Stimulated activated CD4-positive, alpha-beta T cell treated with anti-CD3 and anti-CD28 coated beads, Interleukin-15, amount 100 ng/mL, for 1 hour (primary cell): ENCODE measurements at places on chromosomes 4 and X.

- no peak for DNase-seq
Observed at GRCh38 chr4:169698331-169698730, 59.4 kb downstream of the HPF1 start.

GRCh38 chr4:24625091-24625490 lies 40.7 kb upstream of the DHX15 start:
- no peak for DNase-seq

DNA sequence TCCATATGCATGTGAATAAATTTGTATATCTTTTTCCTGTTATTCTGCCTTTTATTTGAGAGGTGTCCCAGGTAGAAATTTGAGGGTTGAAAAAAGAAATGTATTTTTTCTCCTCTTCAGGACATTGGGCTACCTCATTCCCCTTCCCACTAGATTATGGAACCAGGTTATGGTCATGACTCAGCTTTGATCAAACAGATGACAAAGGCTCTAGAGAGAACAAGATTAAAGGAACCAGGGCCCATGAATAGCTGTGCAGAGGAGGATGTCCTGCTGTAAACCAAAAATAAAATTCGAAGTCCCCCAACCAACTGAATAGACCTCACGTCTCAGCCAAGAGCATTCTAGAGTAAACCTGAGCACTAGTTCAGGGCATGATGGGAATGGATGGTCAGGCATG lies 313.2 kb downstream of the RAPGEF2 start:
- DNase-seq: no peak

- DNase-seq: no peak
Observed at GRCh38 chr4:177239477-177239876, 70.2 kb upstream of the NEIL3 start.

DNA sequence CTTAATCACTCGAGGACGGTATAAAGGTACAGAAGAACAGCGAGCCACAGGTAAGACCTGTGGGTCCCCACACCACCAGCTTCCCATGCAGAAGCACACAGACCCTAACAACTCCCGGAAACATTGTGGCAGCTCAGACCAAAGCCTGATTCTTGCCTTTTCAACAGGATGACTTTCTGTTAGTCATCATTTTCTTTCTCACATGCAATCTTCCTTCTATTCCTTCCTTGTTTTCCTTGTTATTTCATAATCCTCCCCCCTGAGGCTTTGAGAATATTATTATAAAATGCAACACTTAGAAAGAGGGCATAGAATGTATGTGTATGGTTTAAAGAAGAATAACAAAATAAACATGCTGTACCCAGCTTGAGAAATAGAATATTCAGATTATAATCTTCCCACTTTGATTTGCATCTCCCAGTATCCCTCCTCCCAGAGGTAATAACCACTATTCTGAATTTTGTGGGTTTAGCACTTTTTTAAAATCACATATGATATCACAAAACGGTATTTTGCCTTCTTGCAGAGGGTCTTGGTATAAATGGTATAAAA lies 100.9 kb downstream of the FHDC1 start:
- DNase-seq: no peak

DNA sequence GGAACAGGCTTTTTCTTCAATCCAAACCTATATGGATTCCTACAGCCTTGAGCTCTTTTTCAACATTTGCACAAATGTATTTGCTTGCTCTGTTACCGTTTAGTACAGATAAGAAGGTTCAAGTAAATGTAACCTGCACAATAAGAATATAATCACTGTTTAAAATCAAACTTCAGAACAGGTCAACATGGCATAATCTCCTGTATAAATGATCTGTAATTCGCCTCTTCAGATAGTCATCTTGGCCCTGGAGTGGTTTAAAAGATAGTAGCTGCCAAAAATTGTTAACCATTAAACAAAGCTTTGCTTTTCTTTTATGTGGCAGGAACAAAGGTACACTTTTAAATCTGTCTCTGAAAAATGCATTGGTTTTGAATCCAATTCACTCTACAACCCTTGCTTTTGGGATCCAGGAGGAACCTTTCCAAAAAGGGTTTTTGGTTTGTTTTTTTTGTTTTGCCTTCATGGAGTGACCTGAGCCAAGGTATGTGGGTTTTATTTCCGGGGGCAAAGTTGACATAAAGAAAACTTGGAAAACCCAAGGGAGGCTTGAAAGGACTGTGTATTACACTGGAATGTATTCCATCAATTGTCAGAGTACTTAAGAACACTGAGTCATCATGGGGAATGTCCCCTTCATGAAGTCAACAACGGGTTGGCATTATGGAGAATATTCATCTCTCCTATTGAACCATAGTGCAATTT lies 210.4 kb upstream of the HCCS start:
- no peak for DNase-seq

DNA sequence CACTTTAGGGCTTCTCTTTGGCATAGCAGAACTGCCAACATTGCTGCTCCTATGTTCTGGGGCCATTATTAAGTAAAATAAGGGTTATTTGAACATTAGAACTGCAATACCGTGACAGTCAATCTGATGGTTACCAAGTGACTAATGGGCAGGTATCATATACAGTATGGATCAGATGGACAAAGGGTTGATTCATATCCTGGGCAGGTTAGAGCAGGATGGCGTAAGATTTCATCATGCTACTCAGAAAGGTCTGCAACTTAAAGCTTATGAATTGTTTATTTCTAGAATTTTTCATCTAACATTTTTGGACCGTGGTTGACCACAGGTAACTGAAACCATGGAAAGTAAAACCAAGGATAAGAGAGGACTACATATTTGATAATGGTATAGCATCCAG lies 40.9 kb downstream of the BRCC3 start:
- no peak for DNase-seq

- DNase-seq: no peak
Observed at GRCh38 chrX:8870411-8870810, 69.2 kb upstream of the FAM9A start.

DNA sequence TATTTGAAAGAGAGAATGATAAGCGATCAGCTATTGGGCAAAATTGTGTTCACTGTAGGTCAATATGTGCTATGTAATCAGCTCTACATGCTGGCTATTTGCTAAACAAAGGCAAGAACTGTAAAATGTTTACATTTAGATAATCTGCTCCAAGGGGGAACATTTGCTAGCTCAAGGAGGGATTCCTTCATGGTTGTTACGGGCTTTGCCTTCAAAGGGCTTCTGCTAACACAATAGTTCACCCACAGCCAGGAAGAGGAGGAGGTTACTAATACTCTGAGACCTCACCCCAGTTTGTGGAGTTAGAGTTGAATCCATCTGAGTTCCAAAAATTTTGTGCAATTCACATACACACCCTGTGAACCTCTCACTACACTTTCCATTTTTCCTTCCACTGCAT lies 107.6 kb upstream of the BMP3 start:
- no peak for DNase-seq

GRCh38 chrX:108735679-108736508 lies 469 bp downstream of the IRS4 start:
- DNase-seq: no peak

- DNase-seq: no peak
Observed at GRCh38 chr4:107808572-107808971, 16.2 kb upstream of the SGMS2 start.

DNA sequence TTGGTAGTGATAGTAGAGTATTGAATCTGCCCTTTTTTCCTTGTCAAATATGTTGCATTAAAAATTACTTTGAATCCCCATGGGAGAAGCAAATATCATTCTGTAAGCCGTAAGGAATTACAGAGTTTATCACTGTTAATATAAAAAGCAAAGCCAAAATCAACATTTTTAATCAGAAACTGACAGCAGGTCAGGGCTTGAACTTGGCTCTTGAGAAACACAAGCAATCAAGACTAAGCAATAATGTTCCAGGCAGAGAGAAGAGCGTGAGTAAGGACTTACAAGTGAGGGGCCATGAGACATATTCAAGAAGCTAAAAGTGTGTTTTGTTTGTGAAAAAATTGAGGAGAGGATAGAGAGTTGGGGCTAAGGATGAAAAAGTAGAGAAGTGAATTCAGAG lies 68.2 kb downstream of the ARHGAP6 start:
- no peak for DNase-seq

DNA sequence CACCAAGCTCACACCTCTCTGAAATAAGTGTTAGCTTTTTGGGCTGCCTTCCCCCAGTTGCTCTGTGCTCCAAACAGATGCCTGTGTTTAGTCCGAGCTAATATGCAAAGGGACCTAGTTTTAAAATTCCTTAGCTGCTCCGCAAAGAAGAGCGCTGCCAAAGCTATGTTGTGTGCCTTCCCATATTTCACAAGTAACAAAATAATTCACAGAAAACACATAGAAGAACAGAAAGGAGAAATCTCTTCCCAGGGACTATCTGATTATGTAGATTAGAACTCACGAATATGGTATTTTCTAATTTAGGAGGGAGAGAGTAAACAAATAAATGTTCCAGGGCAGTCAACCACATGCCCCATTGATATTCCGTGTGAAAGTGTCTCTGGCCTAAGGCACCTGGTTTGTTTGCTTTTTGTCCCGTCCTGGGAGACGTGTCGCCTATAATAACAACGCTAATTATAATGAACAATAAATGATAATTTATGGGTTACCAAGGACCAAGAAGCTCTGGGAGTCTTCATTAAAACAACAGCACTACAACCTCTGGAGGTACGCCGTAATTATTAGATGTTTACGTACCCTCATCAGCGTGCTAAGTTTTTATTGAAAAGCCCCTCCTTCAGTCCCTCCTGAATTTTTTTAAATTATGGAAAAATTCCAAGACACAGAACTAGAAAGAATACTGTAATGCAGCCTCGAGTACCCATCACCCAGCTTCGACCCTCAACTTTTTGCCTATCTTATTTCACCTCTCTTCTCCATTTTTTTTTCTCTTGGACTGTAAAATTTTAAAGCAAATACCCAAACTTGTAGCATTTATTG lies 1.2 kb upstream of the CCNG2 start:
- DNase-seq: no peak

- no peak for DNase-seq
Observed at GRCh38 chr4:40886931-40887763, 137.4 kb downstream of the NSUN7 start.

DNA sequence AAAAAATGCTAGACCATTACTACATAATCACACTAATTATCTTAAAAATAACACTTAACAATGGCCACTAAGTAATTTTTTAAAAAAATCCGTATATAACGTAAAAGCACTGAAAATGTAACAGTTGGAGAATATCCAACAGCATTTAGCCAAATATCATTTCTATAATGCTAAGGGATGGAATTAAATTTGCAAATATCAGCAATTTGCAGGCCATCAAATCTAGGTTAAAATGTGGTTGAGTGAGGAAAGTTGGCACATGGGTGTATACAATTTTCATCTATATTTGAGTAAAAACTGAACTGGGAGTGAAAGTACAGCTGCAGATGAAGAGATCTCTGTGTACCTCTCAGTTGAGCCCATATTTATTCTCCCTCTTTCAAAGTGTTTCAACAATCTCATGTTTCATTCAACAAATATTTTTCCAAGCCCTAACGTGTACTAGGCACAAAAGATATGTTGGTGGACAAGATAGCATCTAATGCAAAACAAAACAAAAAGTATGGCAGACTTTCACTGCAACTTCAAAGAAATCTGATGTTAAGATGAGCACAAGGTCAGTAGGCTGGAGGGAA lies 63.0 kb downstream of the MBNL3 start:
- DNase-seq: no peak

DNA sequence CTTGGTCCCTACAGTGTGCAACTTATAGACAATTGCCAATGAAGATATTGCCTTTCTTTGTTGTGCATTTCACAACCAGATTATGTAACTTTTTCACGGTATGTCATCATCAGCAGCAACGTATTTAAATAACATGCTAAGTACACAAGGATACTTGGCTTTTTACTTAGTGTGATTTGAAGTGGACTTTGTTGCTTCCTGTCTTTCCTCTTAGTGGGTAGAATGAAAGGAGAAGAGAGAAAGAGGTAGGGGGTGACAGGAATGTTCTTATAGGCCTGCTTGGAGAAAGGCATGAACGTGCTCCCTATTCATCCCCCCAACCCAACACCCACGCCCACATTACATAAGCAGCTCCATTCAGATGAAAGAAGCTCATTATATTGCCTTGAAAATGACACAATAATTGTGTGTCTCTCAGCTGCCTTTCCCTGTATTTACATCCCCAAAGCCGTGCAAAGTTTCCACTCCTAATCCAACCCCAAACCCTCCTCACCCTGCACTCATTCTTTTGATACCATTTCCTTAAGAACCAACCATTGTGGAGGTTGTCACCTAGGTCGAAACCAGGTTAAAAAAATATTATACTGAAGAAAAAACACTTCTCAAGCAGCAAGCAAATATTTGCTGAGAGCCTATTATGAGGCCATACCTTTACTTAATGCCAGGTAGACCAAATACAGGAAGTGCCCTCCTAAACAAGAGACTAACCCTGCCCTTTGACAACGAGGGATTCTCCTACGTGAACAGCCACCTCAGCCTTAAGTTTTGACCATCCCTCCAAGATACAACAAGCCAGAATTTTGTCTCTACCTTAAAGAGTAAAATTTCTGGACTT lies 25.2 kb upstream of the GK start:
- no peak for DNase-seq

- DNase-seq: no peak
Observed at GRCh38 chr4:81485310-81485980, 13.7 kb upstream of the RASGEF1B start.

DNA sequence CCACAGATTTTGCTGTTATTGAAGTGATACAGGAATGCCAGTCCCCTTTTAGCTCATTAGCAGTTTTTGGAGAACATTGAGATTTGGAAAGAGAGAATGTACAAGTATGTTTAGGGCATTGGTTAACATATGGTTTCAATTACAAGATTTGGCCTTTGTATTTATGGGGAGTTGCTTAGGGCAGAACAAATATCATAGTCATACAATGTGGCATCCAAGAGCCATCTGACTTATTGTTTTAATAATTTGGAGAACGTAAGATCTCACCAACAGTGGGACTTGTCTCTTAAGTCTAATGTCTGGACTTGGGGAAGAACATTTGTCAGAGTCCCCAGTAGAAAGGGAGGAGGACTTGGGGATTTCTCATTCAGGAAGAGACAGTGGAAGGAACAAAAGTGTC lies 166.1 kb downstream of the STK32B start:
- DNase-seq: no peak

DNA sequence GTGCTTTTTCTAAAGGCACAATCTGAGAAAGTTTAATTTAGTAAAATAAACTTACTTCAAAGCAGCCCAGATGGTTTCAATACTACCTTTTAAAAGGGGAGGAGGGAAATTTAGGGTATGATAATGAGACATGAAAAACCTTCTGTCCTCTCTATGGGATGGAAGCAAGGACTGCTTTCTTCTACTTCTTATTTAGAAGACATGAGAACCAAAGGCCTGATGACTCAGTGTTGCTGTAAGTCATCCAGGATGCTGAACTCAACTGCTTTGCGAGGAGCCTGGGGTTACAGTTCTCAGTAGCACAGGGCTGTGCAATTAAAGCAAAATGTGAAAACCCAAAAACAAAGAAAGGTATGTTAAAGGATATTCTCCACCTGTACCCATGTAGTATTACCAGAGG lies 140.8 kb upstream of the EDNRA start:
- no peak for DNase-seq

DNA sequence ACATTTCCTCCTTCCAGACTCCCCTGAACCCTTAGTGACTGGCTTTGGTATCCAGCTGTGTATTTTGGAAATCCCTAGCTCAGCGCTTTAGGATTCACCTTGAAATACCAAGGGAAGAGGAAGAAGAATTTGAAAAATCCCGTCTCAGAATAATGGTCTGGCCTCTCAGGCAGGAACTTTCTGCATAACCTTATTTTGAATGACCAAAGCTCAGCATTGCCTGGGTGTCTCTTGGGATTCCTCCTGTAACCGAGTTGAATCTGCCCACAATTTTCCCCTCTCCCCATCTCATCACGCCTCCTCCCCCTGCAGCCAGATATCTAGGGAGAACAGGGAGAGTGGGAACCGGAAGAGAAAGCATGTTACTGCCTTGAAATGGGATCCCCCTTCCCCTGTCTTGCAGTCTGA lies 116.2 kb downstream of the SMIM20 start:
- DNase-seq: no peak
